ENCODE measurements at places on chromosomes 2 and 18. TPM values are rescaled to one million over a fixed set of nuclear protein-coding genes. Genes with fewer than 3 reads are reported as not detected.

- no peak for DNase-seq
Measured at GRCh38 chr18:27198036-27198435, 12.9 kb upstream of the CHST9 start.

DNA sequence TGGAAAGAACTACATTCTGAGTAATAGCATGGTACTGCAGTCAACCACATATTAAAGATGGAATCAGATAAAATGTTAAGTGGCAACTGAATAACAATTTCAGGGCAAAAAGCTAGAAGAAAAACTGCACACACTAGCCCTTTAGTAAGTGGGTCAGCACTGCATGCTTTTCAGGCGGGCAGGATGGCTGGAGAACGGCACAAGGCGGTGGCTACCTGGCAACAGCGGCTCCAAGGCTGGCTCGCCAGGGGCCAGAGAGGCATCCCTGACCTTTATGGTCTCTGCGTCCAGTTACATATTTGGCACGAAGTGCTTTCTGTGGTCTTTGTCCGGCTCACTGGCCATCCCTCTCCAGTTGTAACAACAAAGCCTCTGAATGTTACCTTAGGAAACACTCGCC lies 226.7 kb downstream of the MYT1L start:
- DNase-seq: no peak

- no peak for DNase-seq
Measured at GRCh38 chr2:170766693-170767092, 3.5 kb upstream of the ERICH2 start.

DNA sequence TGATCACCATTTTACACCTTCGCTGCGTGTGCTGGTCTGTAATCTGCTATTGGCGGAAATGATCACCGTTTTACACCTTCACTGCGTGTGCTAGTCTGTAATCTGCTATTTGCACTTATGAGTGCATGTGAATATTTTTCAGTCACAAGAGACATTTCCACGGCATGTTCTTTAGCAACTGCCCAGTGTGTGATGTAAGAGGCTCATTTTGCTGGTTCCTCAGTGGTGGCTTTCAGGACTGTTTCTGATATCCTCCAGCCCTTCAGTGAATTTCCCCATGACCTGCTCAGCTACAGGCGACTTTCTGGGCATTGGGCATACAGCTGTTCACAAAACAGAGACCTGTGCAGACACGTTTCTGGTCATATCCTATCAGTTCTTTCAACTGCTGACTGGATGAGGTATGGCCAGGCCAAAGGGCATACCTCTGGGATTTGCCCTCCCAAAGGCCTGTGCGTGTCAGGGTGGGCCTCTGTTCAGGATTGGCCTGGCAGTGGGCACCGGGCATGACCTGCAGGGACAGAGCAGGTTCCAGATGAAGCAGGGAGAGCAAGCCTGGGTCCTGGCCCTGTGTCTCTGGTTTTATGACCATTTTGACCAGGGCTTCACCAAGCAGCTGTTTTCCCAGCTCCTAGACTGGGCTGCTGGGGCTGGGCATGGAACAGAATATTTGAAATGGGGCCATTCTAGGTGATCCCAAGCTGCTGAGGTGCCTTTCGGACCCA lies 521 bp upstream of the PROM2 start:
- no peak for DNase-seq

DNA sequence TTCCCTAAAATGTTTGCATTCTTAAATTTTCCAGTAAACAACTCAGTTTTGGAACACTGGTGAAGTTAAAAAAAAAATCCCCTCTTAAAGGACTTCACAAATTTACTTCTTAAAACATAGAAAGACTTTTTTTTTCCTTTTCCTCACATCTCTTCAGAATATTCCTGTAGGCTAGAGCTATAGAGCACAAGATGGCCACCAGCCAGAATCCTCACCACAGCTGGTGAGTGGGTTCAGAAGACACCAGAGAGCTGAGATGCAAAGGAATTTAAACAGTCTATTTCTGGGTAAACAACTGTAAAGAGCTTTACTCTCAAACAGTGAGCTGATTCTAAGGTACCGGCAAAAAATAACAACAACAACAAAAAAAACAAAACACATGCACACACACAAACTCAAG lies 252.8 kb downstream of the LRP1B start:
- DNase-seq: no peak

DNA sequence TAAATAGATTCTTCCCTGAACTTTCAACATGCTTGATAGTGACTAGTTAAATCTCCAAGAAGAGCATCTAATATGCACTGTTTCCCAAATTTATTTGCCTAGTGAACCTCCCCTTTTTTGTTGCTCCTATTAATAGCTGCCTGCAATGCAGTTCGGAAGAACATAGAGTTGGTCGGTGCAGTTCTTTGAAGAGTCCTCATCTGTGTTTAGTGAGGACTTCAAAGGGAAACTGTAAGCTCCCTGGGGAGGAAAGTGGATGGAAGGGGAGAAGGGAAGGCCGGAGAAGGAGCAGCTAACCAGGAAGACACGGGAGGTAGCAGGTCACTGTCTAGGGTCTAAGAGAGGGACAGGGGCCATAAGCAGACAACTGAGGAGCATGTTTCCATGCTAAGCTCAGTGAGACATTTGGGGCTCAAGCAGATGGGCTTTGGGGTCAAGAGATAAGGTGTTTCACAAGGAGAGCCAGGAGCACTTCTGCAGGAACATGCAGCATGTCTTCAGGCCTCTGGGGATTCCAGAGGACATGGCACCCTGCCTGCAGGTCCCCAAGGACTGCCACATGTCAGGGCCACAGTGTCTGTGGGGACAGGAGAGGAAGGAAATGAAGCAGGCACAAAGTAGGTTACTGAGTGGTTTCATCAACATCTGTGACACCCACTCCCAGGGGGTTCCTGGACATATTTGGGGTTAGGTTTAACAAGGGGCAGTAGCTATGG lies 48.7 kb upstream of the ANXA4 start:
- DNase-seq: no peak

DNA sequence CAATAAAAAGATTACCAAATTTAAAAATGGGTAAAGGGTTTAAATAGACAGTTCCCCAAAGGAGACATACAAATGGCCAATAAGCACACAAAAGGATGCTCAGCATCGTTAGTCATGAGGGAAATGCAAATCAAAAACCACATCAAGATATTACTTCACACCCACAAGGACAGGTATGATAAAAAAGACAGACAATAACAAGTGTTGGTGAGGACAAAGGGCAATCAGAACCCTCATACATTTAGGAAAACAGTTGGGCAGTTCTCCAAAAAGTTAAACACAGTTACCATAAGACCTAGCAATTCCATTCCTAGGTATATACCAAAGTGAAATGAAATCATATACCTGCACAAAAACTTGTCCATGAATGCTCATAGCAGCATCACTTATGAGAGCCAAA lies 14.5 kb downstream of the CREG2 start:
- no peak for DNase-seq

DNA sequence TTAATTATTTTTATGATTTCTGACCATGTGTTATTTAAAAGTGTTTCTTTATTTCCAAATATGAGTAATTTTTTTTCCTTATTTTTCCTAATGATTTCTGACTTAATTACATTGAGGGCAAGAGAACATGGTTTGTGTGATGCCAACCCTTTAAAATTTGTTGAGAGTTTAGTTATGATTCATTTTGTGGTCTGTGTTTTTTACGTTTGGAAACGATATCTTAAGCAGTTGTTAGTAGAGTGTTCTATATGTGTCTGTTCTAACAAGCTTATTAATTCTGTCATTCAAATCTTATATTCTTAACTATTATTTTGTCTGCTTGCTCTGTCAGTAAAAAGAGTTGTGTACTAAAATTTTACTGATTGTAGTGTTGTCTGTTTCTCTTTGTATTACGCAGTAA lies 15.0 kb downstream of the NAB1 start:
- no peak for DNase-seq

DNA sequence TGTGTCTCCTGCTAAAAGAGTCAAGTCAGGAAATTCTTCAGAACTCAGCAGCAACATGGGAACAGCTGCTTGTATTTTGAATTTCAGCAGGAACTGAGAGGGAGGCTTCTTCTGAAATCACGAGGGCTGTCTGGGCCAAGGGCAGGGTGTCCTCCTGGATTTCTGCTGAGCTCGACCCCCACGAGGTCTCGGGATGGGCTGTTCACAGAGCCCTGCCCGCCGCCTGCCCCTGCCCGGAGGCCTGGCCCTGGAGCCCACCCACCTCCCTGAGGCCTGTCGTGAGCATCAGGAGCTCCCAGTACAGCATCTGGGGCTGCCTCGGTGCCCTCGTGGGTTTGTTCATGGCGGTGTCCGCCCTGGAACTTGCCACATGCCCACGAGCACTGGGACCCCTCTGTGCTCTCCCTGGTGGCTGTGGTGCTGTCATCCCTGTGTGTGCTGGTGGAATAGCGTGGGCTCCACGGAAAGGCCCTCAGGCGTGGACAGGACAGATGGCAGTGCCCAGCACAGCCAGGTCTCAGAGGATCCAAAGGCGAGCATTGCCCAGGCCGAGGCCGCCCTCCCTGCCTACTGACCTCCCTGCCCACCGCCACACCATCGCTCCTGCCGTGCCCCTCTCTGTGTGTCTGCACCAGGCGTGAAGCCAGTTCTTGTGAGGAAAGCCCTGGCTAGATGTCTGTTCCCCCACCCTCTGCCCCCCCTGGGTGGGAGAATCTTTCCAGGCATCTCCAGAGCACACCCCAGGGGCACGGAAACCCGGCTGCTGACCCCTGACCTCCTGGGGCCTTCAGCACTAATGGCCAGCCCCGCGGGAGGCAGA lies 25.9 kb downstream of the RAMP1 start:
- DNase-seq: no peak

DNA sequence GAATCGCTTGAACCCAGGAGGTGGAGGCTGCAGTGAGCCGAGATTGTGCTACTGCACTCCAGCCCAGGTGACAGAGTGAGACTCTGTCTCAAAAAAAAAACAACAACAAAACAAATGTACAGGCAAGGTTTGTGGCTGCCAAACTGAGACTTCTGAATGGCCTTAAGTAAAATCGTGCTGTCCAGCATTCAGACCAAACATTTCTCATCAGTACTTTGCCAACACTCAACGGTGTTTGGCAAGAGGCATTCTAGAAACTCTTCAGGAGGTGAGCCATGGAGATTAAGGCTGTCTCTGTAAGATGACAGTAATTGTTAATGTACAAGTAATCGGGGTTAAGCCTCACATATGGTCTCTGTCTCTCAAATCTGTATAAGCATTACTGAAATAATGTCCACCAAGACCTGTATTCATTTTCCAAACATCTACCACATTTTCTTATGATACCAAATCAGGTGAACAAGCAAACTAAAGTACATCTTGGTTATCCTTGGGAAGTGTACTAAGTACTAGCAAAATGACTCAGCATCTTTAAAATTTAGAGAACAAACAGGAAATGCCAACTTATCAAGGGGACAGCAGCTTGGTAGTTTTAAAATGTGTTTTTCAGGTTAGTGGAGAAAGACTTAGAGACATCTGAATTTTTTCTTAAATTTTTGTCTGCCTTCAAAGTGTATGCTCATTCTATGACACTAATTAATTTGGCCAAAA lies 29.3 kb downstream of the SERPINE2 start:
- no peak for DNase-seq

DNA sequence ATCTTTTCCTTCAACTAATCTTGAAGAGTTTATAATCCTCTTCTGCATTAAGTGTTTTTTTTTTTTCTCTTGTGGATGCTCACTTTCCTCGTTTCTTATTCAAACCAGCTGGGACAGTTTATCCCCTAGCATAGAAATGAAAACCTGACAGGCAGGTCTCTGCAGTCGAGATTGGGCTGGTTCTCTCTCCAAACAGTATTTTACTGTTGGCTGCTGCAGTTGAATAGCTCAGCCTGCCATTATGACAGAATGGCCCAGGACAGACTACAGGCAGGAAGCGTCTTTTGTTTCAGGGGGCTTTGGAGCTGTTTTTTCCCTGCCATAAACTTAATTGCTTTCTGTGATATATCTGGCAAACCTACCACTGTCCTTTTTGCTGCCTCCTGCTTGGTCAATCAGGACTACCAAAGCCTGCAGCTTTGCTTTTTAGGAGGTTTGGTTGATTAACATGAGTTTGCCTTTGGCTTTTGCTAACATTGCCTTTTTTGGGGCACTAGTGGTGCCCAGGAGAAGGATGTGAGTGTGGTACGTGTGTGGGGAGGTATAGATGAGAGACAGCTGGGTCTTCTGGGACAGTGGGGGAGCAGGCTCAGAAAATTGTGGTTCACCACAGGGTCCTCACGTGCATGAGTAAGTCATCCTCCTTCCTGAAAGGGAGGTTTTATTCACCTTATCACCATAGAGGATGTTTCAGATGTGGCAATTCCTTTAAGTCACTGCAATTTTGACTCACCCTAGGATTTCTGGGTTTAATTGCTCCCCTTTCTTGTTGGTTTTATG lies 128.7 kb downstream of the LYPD6B start:
- DNase-seq: no peak

- no peak for DNase-seq
Measured at GRCh38 chr2:195879153-195879552, 189.5 kb downstream of the DNAH7 start.

GRCh38 chr2:203551778-203552177 lies 16.7 kb upstream of the RAPH1 start:
- DNase-seq: peak; percentile 35

GRCh38 chr2:107281637-107282036 lies 395.7 kb upstream of the ST6GAL2 start:
- DNase-seq: no peak

DNA sequence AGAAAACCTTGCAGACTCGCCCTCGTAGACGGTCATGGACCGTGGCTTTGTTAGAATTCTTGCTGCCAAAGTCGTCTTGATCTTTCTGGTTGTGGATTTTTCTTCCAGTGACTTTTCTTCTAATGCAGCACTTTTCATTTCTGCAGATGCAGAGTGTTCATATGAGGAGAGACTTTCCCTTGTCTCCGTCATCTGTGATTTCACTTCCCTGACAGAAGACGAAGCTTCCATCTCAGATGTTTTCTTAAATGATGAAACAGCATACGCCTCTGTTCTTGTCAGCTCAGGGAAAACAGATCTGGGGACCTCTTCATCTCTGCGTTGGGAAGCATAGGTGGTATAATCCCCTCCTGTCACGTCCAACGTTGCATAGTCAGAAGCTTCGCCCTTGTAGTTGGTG lies 50.9 kb downstream of the PLEKHA3 start:
- DNase-seq: no peak

DNA sequence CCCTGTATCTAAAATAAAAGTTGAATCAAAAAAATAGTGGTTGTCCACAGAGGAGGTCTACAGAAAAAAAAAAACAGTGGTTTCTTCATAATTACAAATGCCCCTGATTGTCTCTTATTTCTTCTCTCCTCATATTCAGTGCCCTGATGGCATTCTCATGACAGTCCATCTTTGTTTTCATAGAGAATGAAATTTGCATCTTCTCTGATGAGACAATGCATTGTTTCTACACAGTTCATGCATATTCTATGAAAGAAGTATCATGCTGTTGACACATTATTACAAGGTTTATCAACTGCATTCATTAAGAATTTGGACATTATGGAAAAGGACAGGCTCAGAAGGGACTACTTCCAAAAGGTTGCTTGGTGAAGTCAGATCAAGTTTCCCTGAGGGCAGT lies 59.5 kb downstream of the LHCGR start:
- DNase-seq: no peak

- DNase-seq: peak; percentile 53
Measured at GRCh38 chr2:216012133-216012829, 1.1 kb downstream of the MREG start.

SNTG2 gene
- total RNA-seq: 0.72 TPM

PSMA8 gene
- not detected for total RNA-seq

GREB1 gene
- total RNA-seq: 1.1 TPM

NEB gene
- 0.89 TPM for total RNA-seq

MAT2A gene
- 105 TPM for total RNA-seq

LYG1 gene
- total RNA-seq: 0.96 TPM

GNLY gene
- total RNA-seq: 0.32 TPM

All from colonic mucosa (tissue), 4 donors.